ENCODE measurements at places on chromosomes 5 and 9.

GRCh38 chr5:125274211-125274610 lies 527.8 kb upstream of the ZNF608 start:
- DNase-seq: no peak

- DNase-seq: no peak
Measured at GRCh38 chr5:152329761-152330283, 75.3 kb downstream of the NMUR2 start.

- no peak for DNase-seq
Measured at GRCh38 chr5:10288592-10289219, 19.0 kb downstream of the CMBL start.

- no peak for DNase-seq
Measured at GRCh38 chr9:72204062-72204461, 54.8 kb downstream of the GDA start.

GRCh38 chr5:133599600-133599999 lies 12.7 kb downstream of the FSTL4 start:
- DNase-seq: no peak

DNA sequence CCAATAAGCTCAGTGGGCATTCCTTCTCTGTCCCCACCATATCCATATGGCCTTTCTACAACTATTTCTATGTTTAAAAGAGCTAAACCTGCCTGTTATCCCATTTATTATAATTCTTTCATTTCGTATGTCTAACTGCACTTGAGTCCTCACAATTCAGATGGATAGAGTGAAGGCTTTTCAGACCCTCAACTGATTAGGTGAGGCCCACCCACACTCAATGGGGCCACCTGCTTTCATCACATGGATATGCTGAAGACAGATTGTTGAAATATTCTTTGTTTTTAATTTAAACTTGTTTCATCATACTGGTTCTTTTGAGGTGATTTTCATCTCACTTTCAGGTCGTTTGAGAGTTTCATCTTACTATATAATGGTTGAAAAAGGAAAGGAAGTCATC lies 5.7 kb upstream of the S1PR3 start:
- DNase-seq: no peak

DNA sequence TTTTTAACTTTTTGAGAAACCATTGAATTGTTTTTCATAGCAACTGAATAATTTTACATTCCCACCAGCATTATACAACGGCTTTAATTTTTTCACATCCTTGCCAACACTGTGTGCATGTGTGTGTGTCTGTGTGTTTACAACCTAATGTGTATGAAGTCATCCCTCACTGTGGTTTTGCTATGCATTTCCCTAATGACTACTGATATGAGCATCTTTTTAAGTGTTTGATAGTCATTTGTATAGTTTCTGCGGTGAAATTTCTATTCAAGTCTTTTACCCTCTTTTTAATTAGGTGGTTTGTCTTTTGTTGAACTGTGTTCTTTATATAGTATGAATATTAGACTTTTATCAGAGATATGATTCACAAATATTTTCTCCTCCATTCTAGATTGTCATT lies 263.1 kb upstream of the COX7C start:
- no peak for DNase-seq

DNA sequence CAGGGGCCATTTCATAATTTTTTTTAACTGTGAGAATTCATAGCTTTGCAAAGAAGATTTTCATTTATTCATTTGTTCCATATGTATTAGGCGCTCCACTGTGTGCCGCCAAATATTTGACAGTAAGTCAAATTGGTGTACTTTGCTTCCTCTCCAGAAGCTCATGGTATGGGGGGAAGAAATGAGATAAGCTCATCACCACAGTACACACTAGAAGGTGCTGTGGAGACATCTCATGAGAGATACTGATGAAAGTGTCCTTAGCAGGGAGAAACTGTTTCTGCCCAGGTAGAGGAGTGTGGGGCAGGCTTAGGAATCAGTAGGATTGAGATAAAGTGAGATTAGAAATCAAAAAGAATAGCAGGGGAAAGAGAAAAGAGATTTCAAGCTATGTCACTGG lies 136.2 kb downstream of the CDH6 start:
- no peak for DNase-seq

GRCh38 chr9:118609355-118610044 lies 759.7 kb downstream of the BRINP1 start:
- DNase-seq: no peak

GRCh38 chr5:173003360-173003759 lies 19.8 kb downstream of the ATP6V0E1 start:
- DNase-seq: no peak

GRCh38 chr5:123107343-123108244 lies 18.6 kb downstream of the PRDM6 start:
- no peak for DNase-seq

DNA sequence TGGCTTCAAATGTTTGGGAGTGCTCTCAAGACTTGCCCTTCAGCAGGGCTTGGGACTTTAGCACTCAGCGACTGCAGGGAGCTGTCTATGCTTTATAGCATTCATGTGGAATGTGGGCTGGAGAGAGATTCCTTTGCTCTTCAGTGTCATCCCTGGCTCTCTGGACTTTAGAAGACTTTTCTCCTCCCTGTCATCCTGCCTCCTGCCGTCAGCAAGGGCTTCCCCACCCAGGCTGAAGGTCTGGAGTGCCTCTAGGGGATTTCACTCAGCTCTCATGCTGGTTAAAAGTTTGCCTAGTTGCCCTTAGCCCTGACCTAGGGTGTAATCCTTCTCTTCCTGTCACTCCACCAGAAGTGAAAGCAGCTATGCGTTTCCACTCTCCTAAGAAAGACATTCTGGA lies 210.9 kb downstream of the FRMD3 start:
- DNase-seq: no peak

DNA sequence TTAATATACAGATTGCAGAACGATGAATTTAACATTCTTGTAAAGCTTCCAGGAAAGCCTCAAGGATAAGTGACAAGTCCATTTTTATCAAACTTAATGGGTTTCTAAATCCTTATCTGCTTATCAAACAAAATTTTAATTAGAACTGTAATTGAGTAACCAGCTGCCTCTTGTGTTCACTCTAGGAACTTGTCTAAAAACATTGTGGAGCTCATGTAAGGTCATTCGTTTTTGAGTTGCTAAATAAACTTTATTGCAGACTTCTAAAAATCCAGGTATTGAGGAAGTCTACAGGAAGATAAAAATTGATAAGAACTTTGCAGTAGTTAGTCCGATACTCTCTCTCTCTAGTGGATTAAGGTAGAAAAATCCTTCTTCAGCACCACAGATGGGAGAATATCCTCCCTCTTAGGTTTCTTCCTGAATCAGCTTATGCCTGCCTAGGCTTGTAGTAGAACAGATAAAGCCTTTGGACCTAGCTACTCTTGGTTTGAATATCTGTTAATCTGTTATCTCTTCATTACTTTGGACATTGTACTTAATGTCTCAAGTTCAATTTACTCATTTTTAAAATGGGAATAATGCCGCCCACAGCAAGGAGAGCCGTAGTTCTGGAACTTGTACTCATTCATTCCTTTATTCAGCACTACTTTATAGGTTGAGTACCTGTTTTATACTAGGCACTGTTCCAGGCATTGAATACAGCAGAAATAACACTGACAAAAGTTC lies 60.0 kb upstream of the DHFR start:
- DNase-seq: no peak

GRCh38 chr9:133421615-133422542 lies at the start of gene ADAMTS13:
Gene ADAMTS13, plus strand, starts transcription at chr9:133422367. Its CDS starts 77 bp downstream, at chr9:133422444.
- DNase-seq: no peak

GRCh38 chr5:33166948-33167347 lies 273.8 kb upstream of the TARS1 start:
- DNase-seq: no peak

DNA sequence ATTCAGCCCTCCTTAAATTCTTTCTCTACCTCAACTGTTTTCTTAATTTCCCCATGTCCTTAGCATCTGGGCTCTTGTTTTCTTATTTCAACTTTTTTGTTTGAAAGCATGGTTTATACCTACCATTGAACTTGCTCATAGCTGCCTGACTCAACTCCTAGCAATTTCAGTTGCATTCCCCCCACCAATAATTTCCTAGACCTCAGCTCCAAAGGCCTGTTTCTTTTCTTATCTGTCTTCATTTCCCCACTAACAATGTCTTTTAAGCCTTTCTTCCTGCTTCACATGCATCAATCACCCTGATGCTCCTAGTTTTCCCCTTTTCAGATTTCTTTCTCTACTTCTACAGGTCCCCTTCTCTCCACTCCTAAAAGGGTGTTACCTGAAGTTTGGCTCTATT lies 129.7 kb upstream of the PDE4D start:
- no peak for DNase-seq

GRCh38 chr5:134005417-134006061 lies 764 bp upstream of the VDAC1 start:
- no peak for DNase-seq

DNA sequence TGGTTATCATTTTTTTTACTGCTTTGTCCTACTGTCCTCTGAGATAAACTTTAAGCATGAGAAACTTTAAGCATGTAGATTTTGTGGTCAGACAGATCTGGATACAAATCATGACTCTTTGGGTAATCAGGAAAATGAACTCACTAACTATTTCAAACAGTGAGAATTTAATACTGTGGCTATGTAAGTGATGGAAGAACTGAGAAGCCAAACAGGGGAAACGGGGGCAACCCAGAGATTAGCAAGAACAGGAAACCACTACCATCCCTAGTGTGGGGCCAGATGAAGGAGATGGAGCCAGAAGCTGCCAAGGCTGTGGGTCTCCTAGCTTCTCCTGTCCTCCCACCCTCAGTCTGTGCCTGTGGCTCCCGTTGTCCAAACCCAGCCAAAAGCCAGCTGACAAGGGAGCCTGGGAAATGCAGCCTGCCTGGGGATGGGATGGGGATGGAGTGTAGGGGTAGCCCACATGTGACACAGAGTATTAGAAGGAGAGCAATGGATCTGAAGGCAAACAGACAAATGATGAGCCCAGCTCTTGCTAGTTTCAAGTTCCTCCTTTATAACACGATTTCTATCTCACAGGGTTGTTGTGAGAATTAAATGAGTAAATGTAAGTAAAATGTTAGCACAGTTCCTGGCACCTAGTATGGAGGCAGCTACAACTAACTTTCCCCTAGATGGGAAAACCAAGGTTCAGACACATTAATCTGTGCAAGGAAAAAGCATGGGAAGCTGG lies 27.7 kb upstream of the CDC23 start:
- no peak for DNase-seq

GRCh38 chr9:19379697-19380046 lies 364 bp downstream of the RPS6 start:
- DNase-seq: no peak

DNA sequence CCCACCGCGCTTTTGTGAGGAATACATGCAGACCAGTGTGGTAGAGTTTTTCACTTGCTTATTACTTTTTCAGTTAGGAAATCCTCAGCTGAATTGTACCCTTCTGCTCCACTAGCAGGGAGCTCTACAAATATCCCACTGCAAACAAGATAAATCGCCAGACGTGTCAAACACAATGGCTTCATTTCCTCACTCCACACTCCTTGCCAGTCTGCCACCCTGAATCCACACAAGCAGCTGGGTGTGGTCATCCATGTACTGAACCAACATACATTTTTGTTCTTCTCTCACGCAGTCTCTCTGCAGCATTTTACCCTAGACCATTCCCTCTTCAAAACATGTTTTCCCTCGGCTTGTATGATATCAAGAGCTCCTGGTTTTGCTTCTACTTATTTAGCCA lies 3.7 kb upstream of the ROR2 start:
- DNase-seq: no peak

- no peak for DNase-seq
Measured at GRCh38 chr9:95935861-95936578, 60.5 kb downstream of the ERCC6L2 start.

GRCh38 chr5:121698690-121699089 lies 153.0 kb upstream of the FTMT start:
- no peak for DNase-seq
